GM12891 (cell line): ENCODE measurements at places on chromosomes 6 and 20.

- DNase-seq = no peak
Measured at GRCh38 chr6:32830017-32830416, 8.5 kb downstream of the TAP2 start.

DNA sequence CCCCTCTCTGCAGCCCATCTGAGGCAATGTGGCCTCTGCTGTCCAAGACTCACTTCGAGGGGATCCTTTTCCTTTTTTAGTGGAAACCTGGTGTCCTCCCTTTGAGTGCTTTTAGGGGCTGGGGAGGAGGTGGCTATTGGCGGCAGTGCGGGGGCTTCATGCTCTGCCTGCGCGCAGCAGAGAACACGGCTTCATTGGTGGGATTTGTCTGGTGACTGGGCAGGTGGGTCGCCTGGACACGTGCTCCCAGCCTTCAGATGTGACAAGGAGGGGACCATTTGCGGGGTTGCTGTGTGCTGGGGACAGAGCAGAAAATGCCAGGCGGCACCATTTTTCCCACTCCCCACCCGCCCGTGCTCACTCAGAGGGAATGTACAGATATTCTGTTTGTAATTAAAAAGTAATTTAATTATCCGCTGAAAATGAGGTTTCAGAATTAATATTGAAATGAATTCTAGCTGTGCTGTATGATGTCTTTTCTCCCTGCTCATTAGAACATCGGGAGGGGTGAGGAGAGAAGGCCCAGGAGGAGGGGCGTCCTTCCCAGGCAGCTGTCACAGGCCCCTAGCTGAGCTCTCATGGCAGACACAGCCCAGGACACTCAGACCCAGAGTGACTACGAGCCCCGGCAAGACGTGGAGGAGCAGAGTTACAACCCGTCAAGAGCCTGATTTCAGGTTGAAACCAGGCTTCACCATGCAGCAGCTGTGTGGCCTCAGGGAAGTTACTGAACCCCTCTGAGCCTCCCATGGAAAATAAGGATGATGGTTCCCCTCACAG is 417.2 kb upstream of the SULF2 start:
- no peak for DNase-seq

- DNase-seq = no peak
Measured at GRCh38 chr20:58408603-58409246, 19.7 kb downstream of the VAPB start.

- DNase-seq = no peak
Measured at GRCh38 chr6:834866-835265, 141.9 kb upstream of the EXOC2 start.

- DNase-seq = no peak
Measured at GRCh38 chr6:148677594-148678476, 69.0 kb upstream of the UST start.

- no peak for DNase-seq
Measured at GRCh38 chr6:142026471-142026870, 106.3 kb upstream of the GJE1 start.

DNA sequence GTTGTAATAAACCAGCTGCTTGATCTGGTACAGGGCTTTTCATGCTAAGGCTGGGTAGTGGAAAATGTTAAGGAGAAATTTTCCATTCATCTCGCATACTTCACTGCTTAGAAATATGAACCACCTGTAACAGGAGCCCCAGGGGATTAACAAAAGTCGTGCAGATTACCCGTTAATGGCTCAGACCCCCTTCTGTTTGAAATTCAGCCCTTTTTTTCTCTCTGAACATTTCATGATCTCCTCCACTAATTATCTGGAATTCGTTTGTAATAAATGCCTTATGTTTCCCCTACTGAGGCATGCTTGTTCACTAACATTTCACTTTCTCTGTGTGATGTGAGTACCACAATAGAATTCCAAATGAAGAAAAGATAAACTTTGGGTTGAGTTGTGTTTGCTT is 336.4 kb upstream of the HSF2 start:
- DNase-seq = no peak

- DNase-seq = no peak
Measured at GRCh38 chr20:43717616-43717995, 9.2 kb downstream of the GTSF1L start.

DNA sequence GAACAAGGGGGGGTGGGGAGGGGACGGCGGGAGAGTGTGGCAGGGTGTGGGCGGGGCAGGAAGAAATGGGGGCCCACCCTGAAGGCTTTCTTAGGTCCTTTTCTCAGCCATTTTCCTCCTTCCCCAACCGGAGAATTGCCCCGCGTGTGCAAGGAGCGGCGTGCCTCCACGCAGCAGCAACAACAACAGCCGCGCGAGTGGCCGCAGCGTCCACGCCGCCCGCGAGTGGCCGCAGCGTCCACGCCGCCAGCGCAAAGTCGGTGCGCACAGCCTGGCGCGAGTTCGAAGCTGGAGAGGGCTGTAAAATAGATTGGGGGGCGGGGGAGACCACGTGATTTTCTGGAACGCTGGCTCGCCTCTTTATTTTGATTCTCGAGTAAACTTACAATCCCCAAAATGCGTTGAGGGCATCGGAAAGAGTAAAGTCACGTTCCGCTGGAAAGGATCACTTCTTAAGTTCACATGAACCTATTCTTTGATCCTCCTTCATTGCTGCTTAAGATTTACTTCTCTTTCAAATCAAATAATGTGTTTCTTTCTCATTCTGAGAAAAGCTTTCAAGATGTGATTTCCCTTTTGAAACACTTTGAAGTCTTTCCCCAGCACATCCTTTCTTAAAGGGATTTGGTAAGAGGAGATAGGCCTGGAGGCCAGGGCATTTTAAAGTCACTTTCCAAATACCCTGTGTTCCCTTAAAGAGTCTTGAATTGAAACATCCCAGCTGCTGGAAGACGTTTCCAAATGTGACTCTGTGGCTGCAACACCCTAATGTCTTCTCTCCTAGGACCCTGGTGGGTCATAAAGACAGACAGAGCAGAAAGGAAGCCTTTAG is 66.7 kb upstream of the ZNF217 start:
- DNase-seq = no peak

GRCh38 chr6:163014736-163015135 is 287.0 kb downstream of the PACRG start:
- DNase-seq = no peak

- no peak for DNase-seq
Measured at GRCh38 chr6:1657116-1657770, 47.5 kb downstream of the FOXC1 start.

- DNase-seq = no peak
Measured at GRCh38 chr6:139820210-139820609, 445.8 kb upstream of the CITED2 start.

GRCh38 chr20:10553326-10553984 is 118.3 kb downstream of the SLX4IP start:
- DNase-seq = no peak

DNA sequence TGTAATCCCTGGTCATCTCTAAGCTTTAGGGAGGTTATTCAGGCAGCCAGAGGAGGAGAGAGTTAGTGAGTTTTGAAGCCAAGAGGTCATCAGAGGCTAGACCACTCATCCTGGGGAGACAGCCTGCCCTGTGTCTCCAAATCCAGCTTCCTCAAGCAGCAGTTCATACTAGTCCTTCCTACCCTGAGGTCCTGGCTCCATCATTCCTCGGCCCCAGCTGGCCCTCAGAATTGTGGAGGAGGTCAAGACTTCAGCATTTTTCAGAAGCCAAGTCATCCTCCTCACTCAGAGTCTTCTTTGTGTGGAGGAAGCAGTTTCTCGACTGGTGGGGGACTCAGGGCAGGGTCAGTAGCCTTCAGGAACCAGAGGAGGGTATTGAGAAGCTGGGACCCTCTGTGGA is 12.4 kb upstream of the KIAA1755 start:
- no peak for DNase-seq

DNA sequence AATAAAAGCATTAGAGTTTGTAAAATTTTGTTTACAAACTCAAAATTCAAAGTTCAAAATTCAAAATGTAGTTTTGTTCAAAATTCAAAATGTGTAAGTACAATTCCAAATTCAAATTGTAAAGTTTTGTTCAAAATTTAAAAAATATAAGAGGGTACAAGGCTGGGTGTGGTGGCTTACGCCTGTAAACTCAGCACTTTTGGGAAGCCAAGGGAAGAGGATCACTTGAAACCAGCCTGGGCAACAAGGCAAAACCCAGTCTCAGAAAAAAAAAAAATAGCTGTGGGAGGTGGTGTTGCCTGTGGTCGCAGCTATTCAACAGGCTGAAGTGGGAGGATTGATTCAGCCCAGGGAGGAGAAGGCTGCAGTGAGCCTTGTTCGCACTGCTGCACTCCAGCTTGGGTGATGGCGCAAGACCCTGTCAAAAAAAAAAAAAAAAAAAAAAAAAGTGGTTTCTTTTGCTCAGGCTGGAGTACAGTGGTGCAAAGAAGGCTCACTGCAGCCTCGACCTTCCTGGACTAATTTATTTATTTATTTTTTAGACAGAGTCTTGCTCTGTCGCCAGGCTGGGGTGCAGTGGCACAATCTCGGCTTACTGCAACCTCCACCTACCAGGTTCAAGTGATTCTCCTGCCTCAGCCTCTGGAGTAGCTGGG is 5.4 kb upstream of the ZBTB12 start:
- DNase-seq = no peak

DNA sequence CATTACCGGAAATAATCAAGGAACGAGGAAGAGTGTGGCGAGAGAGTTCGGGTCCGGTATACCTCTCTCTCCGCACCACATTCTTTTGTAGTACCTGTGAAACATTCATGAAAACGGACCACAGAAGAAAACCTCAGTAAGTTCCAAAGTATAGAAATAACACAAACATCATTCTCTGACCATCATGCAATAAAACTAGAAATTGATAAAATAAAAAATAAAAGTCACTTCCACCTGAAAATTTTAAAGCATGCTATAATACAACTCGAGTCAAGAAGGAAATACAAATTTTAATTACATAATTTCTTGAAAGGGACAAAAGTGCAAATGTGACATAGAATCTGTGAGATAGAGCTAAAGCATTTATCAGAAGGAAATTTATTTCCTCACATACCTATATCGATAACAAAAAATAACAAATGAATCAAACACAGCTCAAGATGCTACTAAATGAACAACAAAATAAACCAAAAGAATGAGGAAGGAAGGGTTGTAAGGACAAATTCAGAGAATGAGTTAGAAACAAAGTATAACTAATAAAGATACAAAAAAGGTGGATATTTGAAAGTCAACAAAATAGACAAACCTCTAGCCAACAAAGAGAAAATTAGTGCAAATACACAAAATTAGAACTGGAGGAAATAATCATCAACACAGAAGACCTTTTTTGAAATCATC is 84.2 kb downstream of the TRIM27 start:
- DNase-seq = no peak

DNA sequence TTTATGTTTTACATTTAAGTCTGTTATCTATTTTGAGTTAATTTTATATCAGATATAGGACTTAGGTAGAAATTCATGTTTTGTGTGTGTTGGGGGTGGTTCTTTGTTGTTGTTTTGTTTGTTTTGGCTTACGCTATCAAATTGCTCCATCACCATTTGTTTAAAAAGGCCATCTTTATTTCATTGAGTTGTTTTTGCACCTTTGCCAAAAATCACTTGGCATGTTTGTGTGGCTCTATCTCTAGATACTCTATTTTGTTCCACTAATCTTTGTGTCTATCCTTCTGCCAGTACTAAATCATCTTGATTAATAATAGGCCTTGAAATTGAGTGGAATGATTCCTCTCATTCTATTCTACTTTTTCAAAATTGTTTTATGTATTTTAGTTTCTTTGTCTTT is 7.4 kb downstream of the CYP39A1 start:
- DNase-seq = no peak

DNA sequence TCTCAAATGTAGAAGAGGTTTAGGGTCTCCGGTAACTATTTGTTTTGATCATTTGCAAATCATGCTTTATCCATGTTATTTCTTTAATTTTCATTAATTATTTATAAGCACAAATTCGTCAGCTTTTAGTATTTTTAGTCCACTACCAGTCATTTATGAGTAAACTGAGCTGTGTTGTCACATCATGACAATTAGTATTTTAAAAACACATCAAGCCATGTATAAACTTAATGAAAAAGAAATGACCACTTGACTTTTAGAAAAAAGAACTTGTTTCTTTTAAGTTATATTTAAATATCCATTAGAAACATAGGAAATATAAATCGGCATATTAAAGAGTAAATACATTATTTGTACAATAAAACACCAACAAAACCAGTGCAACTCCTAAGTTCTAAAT is 2.8 kb downstream of the NKX2-4 start:
- no peak for DNase-seq

DNA sequence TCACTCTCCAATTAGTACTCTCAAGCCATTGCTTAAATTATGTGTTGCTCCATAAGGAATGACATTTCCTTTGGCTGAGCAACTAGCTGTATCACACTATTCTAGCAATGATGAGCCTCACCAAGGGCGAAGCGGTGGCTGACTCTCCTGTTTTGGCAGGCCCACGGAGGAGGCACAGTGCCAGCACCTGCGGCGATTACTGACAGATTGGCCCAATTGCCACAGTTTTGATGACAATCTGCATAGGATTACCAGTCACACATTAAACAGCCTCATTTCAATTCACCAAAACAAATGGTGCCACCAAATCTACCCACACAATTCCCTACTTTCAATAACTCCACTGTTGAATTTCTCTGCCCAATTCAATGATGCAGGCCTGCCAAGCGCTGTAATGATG is 286.9 kb downstream of the PTPRK start:
- DNase-seq = no peak

- DNase-seq = peak; percentile 39
Measured at GRCh38 chr6:39530201-39530759, 194.9 kb downstream of the KIF6 start.

GRCh38 chr6:5706124-5707033 is 300.3 kb downstream of the NRN1 start:
- no peak for DNase-seq

DNA sequence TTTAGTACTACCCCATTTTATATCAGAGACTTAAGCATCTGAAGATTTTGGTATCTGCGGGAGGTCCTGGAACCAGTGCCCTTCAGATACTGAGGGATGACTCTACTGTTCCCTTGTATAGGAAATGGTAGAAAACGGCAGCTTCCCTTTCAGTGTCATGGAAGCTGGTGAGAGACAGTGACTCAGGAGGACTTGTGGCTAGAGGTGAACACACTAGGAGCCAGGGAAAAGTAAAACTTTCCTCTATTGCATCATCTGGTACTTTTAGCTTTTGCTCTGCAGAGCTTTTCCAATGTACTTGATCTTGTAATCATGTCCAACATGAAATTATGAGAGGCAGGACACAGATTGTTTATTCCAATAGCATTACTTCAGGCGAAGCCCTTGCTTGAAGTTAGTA is 45.0 kb downstream of the RNF144B start:
- DNase-seq = no peak

DNA sequence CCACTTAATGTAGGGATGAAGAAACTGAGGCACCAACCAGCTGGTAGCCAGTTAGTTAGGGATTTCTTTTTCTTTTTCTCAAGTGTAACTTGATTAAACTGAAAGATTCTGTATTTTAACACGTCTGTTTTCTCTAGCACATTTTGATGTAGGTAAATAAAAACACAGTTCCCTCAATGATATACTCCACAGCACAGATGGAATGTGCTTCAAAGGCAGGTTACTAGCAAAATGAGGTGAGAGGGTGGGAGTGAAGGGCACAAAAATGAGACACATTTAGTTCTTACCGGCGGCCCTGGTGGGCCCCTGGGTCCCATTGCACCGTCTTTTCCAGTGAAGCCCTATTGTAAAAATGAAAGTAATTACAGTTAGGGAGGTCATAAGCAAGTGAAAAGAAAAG is 108.9 kb downstream of the COL12A1 start:
- no peak for DNase-seq

- DNase-seq = no peak
Measured at GRCh38 chr6:170088582-170088955, 202.3 kb downstream of the DLL1 start.

GRCh38 chr20:45322952-45323383 is 14.9 kb upstream of the MATN4 start:
- DNase-seq = no peak
